ENCODE measurements at places on chromosomes 13 and 19.

GRCh38 chr13:98542568-98543377, 34.1 kb downstream of the STK24 start:
- DNase-seq, result no peak

DNA sequence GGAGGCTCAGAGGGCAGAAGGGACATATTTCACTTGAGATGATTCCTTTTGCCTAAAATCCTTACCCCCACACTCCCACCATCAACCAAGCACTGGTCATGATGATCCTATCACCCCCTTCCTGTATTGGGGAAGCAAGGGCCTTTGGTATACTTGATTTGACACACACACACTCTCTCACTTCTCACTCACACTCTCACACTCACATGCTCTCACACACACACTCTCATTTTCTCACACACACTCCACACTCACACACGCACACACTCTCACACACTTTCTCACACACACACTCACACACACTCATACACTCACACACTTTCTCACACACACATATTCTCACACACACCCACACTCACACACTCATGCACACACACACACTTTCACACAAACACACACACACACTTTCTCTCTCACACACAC, 8.6 kb downstream of the RGCC start:
- no peak for DNase-seq

GRCh38 chr13:98310485-98311199, 133.6 kb upstream of the RNF113B start:
- no peak for DNase-seq

DNA sequence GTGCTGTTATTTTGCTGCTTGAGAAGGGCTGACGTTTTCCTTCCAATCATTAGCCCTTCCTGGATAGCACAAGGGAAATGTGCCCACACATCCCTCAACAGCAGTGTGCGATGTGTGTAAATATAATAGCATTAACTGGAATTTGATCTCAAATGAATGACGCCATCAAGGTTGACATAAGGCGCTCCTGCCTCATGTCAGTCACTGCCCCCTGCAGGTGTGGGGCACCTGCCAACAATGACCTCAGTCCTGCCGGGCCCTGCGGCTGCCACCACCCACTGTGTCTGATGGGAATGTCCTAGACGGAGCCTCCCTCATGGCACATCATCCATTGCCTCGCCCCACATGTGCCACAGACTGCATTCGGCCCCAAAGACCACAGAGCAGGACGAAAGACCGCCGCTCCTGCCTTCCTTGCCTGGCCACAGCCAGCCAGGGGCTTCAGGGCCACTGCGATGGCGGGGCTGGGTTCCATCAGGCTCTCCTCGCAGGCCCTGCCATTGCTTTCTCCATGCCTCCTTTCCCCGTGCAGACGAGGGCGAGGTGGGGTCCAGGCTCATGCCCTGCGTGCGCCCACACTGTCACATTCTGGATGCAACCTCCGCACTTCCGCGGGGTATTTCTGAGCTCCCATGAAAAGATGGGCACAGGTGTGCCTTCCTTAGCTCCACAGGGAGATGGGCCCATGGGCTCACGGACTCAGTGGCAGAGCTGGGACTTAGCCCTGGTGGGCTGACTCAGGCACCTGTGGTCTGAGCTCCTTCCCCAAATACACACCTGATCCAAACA, 146.7 kb downstream of the SOX1 start:
- DNase-seq, result no peak

DNA sequence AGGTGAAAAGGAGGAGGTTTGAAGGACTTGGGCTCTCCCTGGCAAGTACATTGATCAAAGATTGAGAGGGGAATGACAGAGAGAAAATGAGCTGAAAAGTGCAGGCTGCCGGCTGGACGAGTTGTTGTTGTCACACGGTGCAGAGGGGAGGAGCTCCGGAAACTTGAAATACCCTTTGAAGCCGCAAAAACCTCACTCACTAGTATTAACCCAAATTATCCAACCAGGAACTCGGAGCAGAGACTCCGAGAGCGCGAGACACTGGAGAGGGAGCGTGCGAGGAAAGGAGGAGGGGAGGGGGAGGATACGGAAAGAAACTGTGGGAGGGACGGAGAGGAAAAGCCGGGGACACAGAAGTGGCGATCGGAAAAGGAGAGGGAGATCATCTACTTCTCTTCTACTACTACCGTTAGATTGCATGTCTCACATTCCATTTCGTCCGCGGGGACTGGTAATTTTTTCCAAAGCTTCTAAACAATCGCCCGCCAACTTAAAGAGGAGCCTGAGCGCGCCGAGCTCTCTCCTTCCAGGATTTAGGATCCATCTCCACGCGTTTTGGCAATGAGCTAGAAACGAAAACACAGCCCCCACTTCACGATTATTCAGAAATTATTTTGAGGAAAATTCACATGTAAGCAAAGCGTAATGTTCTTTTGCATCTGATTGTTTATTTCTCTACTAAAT, at the start of gene DACH1:
TSS of gene DACH1 (minus strand) at position 74 of the 684 bp plus-strand sequence.
- DNase-seq, result peak; percentile 80

- no peak for DNase-seq
Observed at GRCh38 chr13:64778002-64778401, 2452.1 kb downstream of the PCDH9 start.

DNA sequence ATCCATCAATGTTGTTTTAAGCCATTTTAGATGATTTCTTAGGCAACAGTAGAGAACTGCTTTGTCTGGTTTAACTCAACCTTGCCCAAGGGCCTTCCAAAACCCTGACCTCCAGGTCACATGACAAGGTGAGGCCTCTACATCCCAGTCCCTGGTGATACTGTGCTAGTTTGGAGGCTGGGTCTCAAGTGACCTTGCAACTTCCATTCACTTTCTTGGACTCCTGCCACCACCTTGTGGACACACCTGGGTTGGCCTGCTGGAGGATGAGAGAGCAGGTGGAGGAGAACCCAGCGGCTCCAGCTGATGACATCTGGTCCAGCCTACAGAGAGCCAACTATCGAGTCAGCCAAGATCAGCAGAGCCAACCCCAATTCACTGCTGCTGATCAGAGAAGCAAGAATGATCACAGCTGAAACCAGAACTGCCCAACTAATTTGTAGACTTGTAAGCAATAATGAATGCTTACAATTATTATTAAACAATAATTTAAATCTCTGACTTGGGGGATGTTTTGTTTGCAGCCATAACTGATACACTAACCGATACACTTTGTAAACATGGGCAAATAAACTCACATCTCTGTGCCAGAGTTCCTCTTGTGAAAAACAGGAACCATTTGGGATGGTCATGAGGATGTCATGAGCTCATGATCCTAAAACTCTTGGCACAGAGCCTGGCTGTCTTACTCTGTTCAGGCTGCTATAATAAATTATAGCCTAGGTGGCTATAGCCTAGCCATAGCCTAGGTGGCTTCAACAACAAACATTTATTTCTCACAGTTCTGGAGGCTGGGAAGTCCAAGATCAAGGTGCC, 11.5 kb downstream of the FAM187B start:
- DNase-seq, result no peak

DNA sequence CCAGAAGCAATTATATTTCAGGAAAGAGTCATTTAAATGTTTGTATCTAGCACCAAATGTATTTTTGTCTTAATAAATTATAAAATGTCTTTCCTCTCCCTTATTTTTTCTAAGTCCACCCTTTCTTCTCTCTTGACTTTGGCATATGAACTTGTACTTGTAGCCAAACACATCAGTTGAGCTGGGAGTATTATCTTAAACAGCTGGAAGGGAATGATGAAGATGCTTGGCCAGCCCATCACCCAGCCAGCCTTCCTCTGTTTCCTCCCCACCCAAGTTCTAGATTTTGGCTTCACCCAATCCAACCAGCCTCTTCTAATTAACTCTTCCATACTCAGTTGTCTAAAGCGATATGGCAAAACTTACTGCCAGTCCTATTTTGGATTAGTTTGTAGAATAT, 272.5 kb downstream of the ENOX1 start:
- no peak for DNase-seq

- DNase-seq, result no peak
Observed at GRCh38 chr19:7304200-7304599, 10.0 kb upstream of the INSR start.

- DNase-seq, result peak; percentile 23
Observed at GRCh38 chr13:102724923-102725322, 30.1 kb upstream of the METTL21C start.

- DNase-seq, result no peak
Observed at GRCh38 chr19:32101206-32101605, 244.2 kb upstream of the ZNF507 start.

DNA sequence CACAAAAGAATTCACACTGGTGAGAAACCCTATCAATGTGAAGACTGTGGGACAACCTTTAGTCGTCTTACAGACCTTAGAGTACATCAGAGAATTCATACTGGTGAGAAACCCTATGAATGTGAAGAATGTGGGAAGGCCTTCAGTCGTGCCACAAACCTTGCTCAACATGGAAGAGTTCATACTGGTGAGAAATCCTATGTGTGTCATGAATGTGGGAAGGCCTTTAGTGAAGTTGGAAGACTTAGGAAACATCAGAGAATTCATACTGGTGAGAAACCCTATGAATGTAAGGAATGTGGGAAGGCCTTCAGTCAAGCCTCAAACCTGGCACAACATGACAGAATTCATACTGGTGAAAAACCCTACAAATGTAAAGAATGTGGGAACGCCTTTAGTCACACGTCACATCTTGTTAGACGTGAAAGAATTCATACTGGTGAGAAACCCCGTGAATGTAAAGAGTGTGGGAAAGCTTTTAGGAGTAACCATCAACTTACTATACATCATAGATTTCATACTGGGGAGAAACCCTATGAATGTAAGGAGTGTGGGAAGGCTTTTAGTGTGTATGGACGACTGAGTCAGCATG, 24.0 kb upstream of the ZNF573 start:
- DNase-seq, result no peak

- no peak for DNase-seq
Observed at GRCh38 chr19:36115453-36116343, at the start of gene TBCB. TBCB (plus strand) TSS chr19:36115468; CDS start chr19:36115561, 93 bp downstream.

DNA sequence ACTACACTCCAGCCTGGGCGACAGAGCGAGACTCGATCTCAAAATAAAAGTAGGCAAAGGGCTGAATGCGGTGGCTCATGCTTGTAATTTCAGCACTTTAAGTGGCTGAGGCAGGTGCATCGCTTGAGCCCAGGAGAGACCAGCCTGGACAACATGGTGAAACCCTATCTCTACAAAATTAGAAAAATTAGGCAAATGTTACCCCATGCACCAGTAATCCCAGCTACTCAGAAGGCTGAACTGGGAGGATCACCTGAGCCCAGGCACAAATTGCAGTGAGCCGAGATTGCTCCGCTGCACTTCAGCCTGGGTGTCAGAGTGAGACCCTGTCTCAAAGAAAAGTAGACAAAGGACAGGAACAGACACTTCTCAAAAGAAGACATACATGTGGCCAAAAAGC, 9.9 kb upstream of the LGALS13 start:
- DNase-seq, result no peak

Measured in astrocyte of the cerebellum (primary cell).